ENCODE measurements at places on chromosomes 7 and 10.

DNA sequence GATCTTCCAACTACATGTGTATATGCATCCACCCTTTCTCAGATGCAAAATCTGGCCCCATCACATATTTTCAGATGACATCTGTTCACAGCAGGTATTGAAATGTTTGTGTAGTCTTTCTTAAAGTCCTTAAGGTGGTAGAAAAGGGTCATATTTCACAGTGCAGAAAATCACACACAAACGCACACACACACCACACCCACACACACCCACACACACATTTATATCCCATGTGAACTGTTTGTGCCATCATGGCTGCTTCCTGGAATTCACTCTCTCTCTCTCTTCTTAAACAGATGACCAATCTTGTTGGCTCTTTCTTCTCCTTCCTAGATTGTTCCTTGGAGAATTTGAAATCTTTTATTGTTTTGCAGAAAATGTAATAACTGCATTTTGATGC lies 663.0 kb upstream of the GRM3 start:
- no peak for DNase-seq

- DNase-seq: peak; percentile 2
Measured at GRCh38 chr7:65216469-65216868, 157.2 kb upstream of the ZNF92 start.

DNA sequence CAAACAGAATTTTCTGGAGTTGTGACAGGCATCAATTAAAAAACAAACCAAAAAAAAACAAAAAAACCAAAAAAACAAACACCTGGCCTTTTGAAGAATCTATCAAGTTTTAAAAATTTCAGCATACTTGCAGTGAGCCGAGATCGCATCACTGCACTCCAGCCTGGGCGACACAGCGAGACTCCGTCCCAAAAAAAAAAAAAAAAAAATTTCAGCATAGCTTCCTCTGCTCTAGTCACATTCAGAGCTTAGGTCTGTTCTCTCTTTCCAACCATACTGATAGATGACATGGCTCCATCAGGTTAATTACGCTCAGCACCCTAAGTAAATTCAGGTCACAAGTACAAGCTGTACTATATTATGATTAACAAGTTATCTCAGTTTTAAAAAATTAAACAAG lies 3.1 kb downstream of the KBTBD2 start:
- DNase-seq: no peak

- DNase-seq: no peak
Measured at GRCh38 chr10:127307338-127307737, 110.9 kb upstream of the INSYN2A start.

- no peak for DNase-seq
Measured at GRCh38 chr10:101121654-101122031, 9.5 kb upstream of the TLX1 start.

GRCh38 chr10:114811862-114812261 lies 9.7 kb upstream of the FHIP2A start:
- DNase-seq: no peak

DNA sequence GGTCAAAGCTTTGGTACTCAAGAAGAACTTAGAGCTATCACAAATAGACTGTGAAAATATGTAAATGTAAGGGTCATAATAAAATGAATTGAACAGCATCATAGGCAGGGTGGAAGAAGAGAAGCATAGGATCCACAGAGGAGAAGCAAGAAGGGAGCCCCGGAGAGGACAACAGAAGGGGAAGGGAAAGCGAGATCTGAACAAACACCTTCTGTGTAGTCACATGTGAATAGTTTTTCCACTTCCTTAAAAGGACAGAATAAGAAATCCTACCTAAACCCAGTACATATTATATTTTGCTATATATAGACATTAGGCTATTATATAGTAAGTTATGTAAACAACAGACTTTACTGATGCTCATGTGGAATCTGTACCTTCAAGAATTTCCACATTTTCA lies 160.2 kb downstream of the DKK1 start:
- no peak for DNase-seq

DNA sequence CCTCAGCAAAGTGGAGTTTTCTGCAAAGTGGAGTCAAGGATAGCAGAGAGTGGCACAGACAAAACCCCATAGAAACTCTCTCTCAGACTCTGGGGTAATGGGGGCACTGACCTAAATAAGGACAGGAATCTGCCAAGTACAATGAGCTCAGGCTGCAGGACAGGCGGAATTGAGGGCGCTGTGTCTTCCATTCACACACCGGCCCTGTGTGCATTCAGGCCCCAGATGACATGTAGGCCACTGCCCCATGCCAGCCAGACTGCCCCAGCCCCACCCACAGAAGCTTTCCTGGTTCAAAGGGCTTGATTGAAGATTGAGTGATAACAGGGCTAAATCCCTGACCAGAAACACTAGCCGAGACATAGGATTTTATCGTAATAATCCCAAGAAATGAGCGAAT lies 52.7 kb downstream of the EEPD1 start:
- no peak for DNase-seq

- no peak for DNase-seq
Measured at GRCh38 chr7:51639661-51640334, 323.2 kb upstream of the COBL start.

GRCh38 chr7:155789001-155789725 lies 23.1 kb downstream of the SHH start:
- DNase-seq: no peak

- DNase-seq: no peak
Measured at GRCh38 chr7:3767917-3768777, 467.1 kb downstream of the SDK1 start.

DNA sequence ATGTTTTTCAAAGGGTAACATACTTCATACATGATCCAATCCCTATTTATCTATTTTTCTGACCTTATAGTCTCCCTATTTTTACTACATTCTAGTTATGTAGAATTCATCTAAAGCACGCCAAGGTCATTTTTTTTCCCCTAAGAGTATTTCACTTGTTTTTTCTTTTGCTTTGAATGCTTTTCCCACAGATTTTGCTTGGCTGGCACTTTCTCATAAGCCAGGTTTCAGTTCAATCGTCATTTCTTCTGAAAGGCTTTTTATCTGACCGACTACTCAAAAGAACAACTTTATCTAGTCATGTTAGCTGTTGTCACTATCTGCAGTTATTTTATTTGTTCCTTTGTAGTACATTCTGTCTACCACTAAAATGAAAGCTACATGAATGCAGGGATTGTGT lies 1274.6 kb downstream of the REEP3 start:
- DNase-seq: no peak

DNA sequence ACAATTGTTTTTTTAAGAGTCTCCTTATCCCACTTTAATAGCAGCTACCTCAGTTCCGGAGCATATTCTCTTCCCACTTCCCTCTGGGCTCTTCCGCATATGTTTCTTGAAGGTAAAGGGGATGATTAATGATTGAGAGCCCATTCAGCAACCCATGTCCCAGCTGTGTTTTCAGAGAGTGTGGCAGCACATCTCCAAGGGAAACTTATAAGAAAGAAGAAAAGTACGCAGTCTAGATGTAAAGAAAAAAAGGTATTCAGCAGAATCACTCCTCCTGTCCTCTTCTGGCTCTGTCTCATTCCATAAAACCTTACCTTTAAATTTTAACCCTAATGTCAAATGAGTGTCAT lies 9.7 kb upstream of the ANKRD7 start:
- no peak for DNase-seq

DNA sequence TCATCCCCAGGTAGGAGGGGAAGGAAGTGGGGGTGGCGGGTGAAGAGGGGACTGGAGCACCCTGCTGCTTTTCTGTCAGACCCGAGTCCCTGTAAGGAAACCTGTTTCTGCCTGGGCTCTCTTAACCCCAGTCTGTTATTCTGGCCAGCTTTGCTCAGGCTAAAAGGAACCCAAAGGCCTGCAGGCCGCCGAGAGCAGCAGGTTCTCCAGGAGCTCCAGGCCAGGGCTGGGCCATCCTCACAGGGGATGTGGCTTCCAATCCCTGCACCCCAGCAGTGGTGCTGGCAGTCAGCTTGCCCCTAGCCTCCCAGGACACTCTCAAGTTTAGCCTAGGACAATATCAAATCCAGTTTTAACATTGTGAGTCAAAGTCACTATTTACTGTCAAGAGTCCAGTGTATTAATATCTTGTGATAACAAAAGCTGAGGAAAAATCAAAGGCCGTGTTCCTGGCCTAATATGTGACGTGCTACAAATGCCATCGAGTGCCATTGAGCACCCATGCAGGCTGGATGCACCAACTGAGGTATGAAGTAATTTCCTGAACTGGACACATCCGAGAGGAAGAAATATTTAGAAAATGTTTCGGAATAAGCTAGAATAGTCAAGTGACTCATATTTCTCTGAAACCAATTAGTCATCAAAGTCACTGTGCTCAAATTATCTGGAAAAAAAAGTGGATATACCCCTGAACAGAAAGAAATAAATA lies 7.0 kb downstream of the PKD1L1 start:
- DNase-seq: no peak

GRCh38 chr7:116576350-116577319 lies 51.8 kb downstream of the CAV1 start:
- DNase-seq: no peak

- DNase-seq: peak; percentile 37
Measured at GRCh38 chr10:62046522-62047227, 145.2 kb downstream of the ARID5B start.

DNA sequence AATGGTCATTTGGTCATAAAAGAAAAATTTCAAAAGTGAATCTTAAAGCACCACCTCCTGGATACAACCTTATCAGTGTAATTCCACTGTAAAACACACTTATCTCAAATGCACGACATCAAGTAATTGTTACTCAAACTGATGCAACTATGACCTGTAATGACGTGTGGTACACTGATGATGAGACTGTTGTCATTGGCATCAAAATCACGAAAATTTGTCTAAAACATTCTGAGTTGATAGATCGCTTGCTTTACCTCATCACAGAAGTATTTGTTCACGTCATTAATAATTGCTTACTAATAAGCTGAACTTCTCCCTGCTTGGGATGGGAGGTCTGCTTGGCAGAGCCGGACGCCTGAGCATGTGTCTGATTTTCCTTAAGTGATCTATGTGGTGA lies 221.8 kb upstream of the KLF6 start:
- no peak for DNase-seq

DNA sequence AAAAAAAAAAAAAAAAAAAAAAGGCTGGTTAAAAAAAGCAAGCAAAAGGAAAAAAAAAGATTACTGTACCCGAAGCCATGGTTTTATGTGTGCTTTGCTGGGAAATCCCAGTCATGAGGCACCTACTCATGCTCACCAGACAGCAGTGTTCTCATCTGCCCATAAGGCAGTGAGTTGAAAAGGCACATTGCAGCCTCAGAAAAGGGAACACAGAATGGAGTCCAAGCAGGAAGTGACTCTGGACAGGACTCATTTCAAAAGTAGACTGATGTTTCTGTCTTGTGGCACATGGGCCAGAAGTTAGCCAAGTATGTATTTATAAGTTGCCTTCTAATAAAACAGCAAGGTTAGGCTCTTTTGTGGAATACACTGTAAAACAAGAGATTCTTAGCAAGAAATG lies 40.2 kb downstream of the PDSS1 start:
- peak; percentile 45 for DNase-seq

GRCh38 chr7:23093546-23093945 lies 12.0 kb upstream of the KLHL7 start:
- no peak for DNase-seq

DNA sequence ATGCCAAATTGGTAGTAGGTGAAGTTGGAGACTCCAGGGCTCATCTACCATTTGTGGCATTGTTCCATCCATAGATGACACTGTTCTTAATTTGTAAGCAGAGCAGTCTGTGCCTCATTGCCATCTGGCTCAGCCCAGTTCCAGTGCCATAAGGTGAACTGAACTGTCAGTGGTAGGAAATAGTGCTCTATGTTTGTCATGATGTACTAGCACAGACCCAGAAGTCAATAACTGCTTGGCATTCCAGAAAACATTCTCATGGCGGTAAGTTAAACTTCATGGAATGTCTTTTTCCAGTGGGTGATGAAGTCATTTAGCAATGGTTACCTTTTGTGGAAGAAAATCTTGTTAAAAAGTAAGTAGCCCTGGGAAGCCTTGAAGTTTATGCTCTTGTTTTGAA lies 302.7 kb downstream of the SUGCT start:
- no peak for DNase-seq

DNA sequence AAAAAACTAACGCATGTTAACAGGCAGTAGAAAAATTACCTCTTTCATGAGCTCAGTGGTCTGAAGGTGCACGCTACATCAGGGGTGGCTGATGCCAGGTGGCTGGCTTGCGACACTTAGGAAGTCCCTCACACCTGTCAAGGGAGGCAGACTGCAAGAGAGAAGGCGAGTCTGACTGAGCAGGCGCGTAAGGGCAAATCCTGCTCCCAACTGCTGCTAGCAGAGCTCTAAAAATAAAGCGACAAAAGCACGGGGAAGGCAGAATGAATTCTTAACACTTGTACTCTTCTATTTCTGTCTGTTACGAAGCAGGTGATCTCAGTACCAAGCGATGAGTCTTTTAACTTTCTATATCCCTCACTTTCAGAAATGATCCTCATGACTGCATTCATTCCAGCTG lies 33.1 kb downstream of the CACNA2D1 start:
- no peak for DNase-seq

DNA sequence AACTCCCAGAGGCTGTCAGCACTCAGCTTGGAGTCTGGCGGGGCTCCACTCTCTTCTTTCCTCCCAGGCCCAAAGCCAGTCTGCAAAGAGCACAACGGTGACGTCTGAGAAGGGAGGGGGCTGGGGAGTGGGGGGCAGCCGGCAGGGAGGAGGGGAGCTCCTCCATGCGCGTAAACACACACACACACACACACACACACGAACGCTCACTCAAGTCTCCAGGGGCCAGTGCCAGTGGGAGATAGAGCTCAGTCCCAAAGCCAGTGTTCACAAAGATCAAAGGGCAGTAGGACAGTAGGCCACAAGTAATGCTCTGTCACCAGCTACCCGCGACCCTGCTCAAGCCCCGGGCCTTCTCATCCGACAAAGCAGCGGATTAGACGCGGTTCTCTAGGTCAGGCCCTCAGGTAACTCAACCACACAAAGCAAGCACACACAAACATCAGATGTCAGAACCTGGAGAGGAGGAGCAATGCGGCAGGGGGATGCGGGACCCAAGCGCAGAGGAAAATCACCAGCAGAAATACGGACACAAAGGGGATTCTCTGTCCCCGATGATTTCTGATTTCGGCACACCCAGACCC lies 19.9 kb downstream of the TCAF1 start:
- DNase-seq: no peak

- no peak for DNase-seq
Measured at GRCh38 chr7:149317986-149318672, 56.1 kb downstream of the ZNF783 start.

Measured in AML-193 (cell line).